GM12864 (cell line): ENCODE measurements at places on chromosomes 5 and 9.

GRCh38 chr5:93249651-93250289, 331.2 kb downstream of the NR2F1-AS1 start:
- DNase-seq: no peak

DNA sequence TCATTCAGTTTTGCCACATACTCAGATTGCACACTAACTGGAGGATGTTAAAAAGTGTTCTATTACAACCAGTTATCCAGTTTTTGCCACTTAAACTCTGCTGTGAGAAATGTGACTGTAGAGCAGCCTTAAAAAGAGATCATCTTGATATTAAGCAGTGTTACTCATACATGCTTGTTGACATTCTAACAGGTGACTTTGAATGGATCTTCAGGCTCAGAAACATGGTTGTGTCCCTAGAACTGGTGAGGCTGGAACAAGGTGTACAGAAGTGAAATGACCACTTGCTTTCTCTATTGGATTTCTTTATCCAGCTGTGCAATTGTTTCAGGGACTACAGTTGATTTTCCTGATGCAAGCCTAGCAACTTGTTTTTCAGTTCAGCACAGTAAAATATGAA, 166.1 kb upstream of the CCDC152 start:
- no peak for DNase-seq

GRCh38 chr9:78064075-78064474, 32.5 kb upstream of the GNAQ start:
- no peak for DNase-seq

DNA sequence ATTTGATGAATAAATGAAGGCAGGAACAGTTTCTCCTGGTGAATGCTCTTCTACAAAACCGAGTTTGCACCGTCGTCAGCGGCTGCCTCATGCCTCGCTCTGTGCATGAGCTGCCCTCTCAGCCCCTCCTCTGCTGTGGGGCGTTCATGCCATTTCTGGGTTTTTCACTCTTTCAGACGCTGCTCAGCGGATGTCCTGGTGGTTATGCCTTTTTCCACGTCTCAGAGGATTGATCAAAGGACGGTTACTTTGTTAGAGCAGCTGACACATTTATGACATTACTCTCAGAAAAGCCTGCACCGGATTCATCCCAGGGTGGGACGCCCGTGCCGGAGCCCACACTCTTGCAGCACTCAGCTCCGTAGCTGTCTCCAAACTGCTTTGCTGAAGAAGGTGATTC, 195.9 kb upstream of the PPP1R26 start:
- DNase-seq: no peak

- DNase-seq: no peak
Observed at GRCh38 chr9:105064248-105065097, 136.5 kb upstream of the ABCA1 start.

GRCh38 chr5:119077444-119077843, 6.6 kb downstream of the DMXL1 start:
- DNase-seq: no peak

DNA sequence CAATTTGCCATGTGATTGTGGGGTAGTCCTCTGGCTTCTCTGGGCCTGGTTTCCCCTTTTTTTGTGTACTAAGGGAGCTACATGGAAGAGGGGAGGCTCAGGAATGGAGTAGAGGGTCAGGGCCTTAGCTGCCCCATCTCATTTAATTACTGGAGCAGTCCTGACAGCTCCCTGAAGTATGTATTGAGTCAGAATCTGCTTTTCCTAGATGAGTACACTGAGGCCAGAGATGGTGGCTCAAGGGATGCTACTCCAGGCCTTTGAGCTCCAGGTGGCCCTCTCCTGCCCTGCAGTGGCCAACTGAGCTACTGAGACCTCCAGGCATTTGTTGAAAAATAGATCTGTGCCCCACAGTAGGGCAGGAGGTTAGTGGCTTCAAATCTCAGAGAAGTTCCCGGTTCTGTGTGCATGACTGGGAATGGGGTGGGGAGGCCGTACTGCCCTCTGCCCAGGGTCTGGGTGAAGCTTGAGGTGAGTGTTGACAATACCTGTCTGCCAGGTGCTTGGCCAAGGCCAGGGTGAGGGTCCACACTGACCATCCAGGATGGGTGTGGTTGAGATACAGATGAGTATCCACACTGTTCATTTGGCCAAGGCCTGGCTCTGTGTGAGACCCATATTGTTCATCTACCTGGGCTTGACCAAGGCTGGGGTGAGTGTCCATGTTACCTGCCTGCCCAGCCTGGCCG, 45.7 kb downstream of the CXXC5 start:
- no peak for DNase-seq

- DNase-seq: no peak
Observed at GRCh38 chr5:76849419-76850291, at the start of gene S100Z. Gene S100Z (plus strand): TSS chr5:76850014. CDS start chr5:76875360, 25,346 bp downstream.

DNA sequence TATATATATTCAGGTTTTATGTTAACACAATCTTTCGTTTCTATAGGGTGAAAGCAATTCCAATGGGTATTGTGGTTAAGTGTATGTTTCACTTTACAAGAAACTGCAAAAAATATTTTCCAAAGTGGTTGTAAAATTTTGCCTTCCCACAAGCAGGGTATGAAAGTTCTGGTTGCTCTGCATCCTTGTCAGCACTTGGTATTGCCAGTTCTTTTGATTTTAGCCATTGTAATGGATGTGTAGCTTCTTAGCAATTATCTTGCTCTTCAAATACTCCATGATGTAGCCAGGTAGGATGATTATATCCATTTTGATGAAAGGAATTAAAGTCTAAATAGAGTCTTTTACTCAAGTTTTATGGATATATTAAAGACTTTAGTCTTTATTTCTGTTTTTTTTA, 9.1 kb upstream of the ADAM19 start:
- DNase-seq: no peak

DNA sequence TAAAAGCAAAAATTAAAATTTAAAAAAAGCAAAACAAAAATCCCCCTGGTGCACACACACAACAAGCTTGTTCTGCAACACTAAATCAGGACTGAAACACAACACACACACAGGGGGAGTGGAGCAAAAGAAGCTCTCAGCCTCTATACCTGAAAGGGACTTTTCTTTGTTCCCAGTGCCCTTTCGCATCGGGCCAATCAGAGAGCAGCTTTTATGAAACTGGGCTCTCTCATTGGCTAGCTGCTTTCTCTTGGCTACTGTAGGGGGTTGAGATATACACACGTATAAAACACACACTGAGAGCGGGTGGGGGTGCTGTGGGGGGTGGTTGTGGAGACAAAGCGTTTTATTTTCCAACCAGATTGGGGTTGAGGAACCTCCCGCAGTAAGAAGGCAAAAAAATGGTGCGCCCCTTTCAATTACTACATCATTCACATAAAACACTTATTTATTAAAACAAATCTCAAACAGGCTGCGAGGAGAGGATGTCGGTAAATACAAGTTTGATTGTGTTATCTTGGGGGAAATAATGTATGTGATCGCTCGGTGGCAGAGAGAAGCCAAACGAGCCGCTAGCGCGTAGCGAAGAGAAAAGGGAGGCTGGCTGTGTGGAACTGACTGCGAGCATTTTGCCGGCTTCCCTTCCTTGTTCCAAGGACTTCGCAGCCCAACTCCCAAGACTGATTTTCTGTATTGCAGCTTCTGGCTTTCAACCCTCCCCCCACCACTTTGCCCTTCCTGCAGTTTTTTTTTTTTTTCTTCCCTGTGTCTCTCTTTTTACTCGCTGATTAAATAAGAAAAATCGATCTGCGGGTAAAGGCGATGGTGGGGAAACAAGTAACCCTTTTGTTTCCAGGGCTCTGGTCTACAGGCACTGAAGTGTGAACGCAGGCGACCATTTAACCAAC, 2.5 kb upstream of the ZNF608 start:
- DNase-seq: peak; percentile 95

- DNase-seq: no peak
Observed at GRCh38 chr5:110880413-110880812, 141.6 kb downstream of the SLC25A46 start.

DNA sequence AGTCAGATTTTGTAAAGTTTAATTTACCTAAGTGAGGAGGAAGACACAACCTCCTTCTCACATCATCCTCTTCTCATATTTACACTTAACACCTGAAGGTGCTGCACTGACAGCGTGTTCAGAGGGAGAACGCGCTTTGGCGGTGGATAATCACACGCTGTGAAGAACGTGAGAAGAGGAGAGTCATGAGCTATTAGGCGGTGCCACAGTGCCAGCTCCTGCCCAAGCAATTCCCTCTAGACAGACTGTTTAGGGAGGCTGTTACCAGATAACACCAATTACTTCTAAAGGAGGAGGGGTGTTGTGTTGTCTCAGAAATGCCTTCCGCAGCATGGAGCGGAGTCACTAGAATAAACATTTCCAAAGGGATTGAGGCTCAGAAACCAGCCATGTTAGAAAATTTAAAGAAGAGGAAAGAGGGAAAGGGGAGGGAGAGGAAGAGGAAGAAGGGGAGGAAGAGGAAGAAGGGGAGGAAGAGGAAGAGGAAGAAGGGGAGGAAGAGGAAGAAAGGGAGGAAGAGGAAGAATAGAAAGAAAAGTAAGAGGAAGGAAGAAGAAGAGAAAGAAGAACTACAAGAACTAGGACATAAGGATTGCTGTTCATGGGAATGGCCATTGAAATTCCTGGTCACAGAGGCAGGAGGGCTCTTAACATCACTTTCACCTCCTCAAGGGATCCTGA, 37.3 kb upstream of the WWC1 start:
- no peak for DNase-seq

DNA sequence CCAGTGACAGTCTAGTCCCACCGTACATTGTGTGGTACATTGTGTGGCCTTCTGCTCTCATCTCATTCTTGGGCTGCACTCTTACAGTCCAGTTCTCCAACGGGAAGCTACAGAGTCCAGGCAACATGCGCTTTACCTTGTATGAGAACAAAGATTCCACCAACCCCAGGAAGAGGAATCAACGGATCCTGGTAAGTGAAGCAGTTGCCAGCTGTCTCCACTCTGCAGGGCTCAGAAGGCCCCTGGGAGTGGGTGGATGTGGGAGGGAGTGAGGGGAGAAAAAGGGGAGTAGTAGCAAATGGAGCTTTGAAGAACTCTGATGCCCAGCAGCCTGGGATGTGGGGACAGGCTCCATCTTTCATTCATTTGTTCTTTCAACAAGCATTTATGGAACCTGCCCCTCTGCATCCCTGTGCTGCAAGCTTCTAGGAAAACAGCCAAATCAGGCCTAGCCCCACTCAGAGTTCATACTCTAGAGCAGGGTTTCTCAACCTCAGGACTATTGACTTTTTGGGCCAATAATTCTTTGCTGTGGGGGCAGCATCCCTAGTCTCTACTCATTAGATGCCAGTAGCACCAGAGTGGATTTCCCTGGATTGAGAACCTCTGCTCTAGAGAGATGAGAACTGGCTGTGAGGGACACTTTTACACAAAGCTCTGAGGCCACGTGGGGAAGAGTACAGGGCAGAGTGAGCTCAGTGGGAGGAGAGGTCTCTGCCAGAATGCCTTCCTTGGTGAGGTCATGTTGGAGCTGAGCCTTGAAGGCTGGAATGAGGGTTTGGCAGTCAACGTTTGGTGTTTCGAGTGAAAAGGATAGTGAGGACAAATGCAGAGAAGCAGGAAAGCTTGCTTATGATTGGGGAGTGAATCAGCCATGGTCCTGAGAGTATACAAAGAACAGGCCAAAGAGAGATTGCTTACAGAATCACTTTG, 1.1 kb downstream of the POLR1E start:
- DNase-seq: no peak

- no peak for DNase-seq
Observed at GRCh38 chr5:67243349-67243748, 46.8 kb upstream of the CD180 start.

- no peak for DNase-seq
Observed at GRCh38 chr5:173517648-173518047, 98.8 kb downstream of the BOD1 start.

DNA sequence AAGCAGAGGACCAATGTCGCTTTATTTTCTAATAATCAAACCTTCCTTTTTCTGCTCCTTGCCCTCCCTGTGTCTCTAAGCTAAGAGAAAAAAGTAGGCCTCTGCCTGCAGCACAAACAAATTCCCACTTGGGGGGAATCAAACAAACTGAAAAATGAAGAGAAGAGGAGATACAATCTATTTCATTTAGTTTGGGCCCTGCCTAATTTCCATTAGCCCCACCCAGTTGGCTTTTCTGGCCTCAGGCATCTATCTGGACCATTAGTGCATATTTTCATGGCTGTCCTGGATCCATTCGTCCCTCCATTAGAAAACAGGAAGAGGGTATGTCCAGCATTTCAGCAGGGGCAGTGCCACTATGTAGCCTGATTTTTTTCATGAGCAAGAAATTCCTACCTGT, 72.9 kb downstream of the EBF1 start:
- DNase-seq: no peak

GRCh38 chr9:83047839-83048775, 14.8 kb downstream of the RASEF start:
- DNase-seq: no peak

DNA sequence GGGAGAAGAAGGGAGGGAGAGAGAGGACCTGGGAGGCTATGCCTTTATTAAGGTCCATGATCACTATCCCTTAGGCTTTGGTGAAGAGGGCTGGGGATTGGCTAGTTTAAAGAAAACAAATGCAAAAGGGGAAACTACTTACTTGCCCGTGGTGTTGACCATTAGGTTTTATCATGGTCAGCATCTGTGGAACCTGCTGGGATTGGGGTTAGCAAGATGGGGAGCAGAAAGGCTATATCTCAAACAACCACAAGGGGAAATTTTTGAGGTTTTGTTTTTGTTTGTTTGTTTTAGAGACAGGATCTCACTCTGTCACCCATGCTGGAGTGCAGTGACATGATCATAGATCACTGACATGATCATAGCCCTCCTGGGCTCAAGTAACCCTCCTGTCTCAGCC, 9.0 kb upstream of the RAD23B start:
- DNase-seq: no peak

DNA sequence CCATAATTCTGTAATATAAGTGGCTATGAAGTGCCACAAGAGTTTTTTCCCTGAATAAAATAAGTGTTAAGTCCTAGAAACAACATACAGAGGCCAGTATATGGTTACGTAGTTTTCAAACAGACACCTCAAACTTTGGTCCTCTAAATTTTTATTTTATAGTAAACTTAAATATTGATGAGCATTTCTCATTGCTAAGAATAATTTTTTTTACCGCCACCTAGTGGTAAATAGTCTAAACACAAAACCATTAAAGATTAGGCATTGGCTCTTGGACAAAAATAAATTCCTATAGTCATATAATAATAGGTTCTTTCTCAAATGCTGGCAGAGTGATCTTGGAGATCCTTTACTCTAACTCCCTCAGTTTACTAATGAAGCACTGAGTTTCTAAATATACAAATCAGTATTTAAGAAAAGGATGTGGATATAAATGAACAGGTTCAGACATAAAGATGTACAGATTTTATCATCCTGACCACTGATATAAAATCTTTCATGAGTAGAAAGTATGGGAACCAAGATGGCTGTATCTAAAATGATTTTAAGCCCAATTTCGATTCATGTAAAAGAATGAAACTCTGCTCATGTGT, 136.2 kb downstream of the FANCC start:
- DNase-seq: no peak

DNA sequence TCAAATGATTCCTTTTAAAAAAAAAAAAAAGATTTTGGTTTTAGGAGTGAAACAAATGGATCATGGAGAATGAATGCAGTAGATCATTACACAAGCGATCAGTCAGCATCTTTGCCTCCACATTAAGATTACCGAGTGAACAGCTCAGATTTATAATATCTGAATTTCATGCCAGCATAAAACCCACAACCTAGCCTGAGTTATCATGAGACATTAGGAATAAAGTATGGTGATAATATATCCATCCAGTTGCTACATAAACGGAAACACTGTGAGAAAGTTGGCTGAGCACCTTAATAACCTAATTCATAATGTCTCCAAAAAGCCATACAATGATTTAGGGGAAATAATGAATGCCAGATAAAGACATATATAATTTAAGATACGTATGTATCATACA, 553.1 kb upstream of the TUSC1 start:
- no peak for DNase-seq
